ENCODE measurements at places on chromosomes 1 and 21.

GRCh38 chr21:39150877-39151276, 32.4 kb downstream of the PSMG1 start:
- DNase-seq = no peak

GRCh38 chr1:97044159-97044760, 322.7 kb downstream of the PTBP2 start:
- DNase-seq = no peak

DNA sequence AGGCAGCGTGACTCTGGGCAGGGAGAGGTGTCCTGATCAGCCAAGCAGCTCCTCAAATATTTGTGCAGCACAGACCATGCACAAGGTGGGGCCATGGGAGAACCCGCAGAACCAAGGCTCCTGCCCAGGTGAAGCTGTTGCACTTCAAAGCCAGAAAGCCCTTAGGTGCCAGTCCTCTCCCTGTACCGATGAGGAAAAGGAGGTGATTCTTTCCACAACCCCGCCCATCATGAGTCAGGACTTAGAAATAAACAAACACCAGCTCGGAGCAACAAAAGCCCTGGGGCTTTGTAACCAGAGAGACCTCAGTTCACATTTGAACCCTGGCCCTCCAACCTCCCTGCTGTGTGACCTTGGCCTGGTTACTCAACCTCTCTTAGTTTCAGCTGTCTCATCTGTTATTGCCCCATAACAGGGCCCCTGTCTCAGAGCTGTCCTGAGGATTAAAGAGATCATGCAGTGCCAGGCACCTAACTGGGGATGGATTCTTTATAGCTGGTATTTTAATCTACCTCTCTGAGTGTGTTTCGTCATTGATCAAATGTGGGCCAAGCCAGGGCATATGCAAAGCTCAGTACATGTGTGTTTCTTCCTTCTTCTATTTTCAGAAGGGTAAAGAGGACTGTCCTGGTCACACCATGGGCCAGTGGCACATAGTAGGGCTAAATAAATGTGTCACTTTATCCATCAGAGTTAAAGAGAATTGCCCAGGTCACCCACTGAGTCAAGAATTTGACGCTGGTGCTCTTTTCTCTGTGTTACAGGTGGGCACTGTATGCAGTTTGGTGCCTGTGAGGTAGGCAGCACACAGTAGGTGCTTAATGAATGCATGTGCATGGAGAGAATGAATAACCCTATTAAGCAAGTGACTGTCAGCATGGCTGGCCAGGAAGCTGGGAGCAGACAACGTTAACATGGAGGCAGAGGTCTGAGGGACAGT, 1.4 kb downstream of the LDLRAD1 start:
- peak; percentile 12 for DNase-seq

GRCh38 chr1:84581648-84582047, 7.4 kb upstream of the CTBS start:
- no peak for DNase-seq

DNA sequence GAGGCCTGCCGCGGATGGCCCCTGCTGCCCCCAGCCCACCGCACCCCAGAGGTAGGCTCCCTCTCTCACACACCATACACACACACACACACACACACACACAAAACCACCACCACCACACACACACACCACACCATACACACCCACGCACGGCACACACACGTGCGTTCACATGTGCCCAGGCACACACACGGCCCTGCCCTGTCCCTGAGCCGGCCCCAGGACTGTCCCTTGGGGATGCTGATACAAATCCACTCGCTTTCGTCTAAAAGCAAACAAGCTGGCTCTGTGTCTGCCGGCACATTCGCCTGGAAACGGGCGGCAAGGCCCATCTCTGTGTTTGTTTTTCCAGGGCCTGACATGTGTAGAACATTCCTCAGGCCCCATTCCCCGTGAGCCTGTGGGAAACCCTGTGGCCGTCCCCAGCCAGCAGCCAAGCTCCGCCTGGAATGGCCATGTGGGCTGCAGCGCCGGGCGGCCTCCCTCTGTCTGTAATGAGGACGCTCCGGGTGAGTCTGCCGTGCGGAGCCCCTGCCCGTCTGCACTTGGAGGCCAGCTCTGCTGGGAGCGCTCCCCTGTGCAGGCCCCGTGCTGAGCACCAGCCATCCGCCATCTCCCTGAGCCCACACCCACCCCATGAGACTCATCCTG, 67.4 kb downstream of the DMRTB1 start:
- peak; percentile 53 for DNase-seq

- DNase-seq = no peak
Measured at GRCh38 chr1:204096931-204097330, 24.0 kb downstream of the SOX13 start.

DNA sequence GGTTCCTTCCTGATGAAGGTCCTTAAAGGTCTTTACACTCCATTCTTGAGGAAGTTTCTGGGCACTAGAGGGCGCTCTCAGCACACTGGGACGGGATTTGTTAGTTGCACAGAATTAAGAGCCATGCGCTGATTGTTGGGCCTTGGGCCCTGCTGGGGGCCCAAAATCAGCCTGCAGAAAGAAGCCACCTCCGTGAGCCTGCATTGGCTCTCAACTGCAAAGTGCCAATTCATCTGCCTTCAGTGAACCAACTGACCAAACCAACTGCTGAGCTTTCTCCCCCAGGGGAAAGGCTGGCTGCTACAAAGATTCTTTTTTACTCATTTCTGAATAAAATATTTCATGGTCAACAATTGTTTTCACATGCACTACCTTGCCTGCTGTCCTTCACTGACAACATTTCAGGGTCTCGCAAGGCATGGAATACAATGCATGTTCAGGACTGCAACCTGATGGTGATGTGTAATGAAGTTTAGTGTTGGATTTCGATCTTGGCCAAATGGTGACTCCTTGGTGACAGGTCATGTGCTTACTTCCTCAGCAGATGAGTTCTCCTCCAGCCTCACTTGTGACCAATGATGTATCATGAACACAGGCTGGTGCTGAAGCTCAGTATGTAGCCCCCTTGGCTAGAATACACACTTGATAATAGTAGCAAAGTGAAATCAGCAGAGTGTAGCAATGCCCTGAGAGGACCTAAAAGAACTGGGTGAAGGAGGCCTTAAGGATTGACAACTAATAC, 45.7 kb upstream of the PRDX6 start:
- DNase-seq = peak; percentile 91

GRCh38 chr1:248730507-248731335, 24.8 kb downstream of the LYPD8 start:
- DNase-seq = no peak

DNA sequence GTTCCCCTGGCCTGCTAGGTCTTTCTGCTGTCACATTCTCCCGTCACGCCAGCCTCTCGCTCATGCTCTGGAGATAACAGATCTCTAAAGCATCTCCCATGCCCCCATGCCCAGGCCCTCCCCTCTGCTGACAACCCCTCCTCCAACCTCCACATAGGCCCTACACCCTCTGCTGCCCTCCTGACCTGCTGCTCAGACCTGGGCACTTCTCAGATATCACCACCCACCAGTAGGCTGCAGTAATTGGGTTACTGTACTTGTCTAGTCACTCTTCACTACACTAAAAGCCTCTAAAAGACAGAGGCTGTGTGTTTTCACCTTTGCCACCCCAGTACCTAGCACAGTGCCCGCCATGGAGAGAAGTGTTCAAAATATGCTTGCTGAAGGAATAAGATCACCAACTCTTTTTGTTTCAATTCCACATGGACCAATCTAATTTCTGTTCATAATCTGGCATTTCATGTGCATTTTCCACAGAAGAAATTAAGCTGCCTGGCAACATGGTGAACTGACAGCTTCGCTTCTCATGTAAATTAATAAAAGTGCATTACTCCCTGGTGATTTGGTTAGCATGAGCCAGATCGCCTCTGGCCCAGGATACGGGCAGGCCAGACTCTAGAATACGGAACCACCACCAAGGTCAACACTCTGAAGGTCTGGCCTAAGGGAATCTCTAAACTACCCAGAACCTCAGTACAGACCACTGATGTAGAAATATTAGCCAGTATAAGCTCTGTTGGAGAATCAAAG, 20.7 kb downstream of the LBR start:
- no peak for DNase-seq

GRCh38 chr1:97190326-97190725, 468.7 kb downstream of the PTBP2 start:
- DNase-seq = no peak

- no peak for DNase-seq
Measured at GRCh38 chr21:29721221-29721620, 218.6 kb downstream of the GRIK1 start.

GRCh38 chr1:109041621-109042468, at the start of gene WDR47:
Gene WDR47, minus strand, starts transcription at chr1:109042102. Its CDS starts 18,590 bp downstream, at chr1:109023512.
- DNase-seq = peak; percentile 84

- DNase-seq = no peak
Measured at GRCh38 chr1:112470966-112471365, 37.8 kb upstream of the WNT2B start.

DNA sequence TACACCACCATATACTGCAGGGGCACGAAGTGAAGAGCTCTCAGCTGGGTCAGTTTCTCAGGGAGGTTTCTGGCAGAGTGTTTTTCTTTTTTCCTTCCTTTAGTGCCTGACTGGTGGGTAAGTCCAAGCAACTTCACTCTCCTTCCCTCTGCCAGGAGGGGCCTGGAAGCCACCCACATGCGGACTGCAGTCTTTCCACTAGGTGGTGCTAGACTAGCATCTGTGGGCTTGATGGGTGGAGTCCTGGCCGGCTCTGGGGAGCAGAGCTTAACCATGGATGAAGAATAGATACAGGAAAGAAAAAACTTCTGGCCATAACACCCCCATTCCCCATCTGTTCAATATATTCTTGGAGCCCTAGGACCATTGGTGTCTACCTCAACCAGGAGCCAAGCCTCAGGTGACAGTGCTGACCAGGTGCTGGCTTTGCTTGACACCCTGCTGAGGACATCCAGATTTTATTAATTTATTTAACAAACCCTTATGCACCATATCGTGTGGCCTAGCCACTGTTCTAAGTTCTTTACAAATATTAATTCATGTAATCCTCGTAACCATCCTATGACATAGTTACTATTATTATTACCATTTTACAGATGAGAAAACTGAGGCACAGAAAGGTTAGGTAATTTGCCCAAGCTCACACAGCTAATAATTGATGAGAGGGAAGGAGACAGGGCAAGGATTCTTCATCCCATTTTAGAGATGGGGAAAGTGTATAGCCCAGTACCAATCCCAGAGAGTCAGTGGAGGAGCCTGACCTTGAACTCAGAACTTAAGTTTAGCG, 126.7 kb upstream of the CSF3R start:
- DNase-seq = peak; percentile 65

- no peak for DNase-seq
Measured at GRCh38 chr1:241413974-241414373, 57.0 kb upstream of the RGS7 start.

- DNase-seq = no peak
Measured at GRCh38 chr1:88979054-88979748, 13.2 kb downstream of the KYAT3 start.

- no peak for DNase-seq
Measured at GRCh38 chr1:239368436-239369109, 17.8 kb upstream of the CHRM3 start.

DNA sequence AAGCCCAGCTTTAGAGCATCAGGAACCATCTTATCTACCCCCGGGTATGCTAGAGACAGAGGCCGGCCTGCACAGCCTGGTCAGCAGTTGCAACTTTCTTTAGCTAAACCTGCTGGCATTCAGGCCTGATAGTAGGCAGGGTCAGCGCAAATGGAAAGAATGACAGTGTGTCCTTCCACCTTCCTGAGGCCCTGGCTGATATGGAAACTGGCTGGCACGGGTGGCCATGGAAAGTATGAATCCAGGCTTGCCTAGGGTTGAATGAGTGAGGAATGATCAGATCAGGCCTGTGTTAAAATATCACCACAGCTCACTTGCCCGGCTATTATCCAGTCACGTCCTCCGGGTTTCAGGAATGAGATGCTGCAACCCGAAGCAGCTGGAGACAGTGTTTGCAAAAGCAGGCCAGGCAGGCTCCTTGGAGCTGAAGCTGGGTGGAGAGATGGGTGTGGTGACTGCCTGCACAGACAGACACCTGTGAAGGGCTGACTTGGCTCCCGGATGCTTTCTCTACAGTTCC, 34.7 kb downstream of the RCAN1 start:
- no peak for DNase-seq

GRCh38 chr1:41322835-41323234, 38.4 kb upstream of the FOXO6 start:
- DNase-seq = peak; percentile 35

GRCh38 chr1:172760121-172760520, 101.2 kb downstream of the FASLG start:
- no peak for DNase-seq

GRCh38 chr1:59565611-59566410, 248.9 kb upstream of the HOOK1 start:
- no peak for DNase-seq

GRCh38 chr1:90339811-90340210, 344.9 kb downstream of the ZNF326 start:
- DNase-seq = no peak

DNA sequence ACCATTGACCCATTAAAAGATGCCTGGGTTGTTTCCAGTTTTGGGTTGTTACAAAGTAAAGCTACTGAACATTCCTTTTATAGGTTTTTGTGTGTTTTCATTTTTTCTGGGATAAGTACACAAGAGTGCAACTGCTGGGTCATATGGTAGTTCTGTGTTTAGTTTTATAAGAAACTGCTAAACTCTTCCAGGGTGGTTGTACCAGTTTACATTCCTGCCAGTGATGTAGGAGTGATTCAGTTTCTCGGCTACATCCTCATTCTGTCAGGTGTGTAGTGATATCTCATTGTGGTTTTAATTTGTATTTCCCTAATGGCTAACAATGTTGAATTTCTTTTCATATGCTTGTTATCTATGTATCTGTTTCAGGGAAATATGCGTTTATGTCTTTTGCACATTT, 58.5 kb upstream of the DNAJC6 start:
- no peak for DNase-seq

GRCh38 chr1:9300573-9300972, 7.9 kb downstream of the SPSB1 start:
- no peak for DNase-seq

GRCh38 chr1:224736619-224737352, 120.7 kb downstream of the CNIH3 start:
- no peak for DNase-seq

GRCh38 chr1:159941591-159942560, 3.5 kb downstream of the IGSF9 start:
- no peak for DNase-seq

DNA sequence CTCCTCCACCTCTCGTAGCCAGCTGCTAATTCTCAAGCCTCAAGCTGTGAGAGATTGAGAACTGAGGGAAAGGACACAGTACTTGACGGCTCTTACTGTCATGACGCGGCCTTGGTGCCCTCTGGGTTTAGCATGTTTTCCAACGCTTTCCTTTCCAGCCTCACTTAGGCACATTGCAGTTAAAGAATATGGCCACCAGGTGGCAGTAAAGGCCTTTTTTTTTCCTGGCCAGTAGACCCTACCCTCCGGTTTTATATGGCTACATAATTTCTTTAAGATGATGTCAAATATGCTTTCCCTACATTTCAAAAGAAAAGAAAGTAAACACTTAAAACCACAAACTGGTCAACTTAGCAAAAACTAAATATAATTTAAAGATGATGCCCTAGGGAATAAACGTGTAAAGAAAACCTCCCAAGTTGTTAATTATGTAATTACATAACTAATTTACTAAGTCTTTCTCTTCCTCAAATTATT, 56.8 kb upstream of the PRDX6 start:
- DNase-seq = peak; percentile 94
